ENCODE measurements at places on chromosomes 3 and 15.

- DNase-seq, result no peak
Observed at GRCh38 chr3:127483005-127483641, 107.4 kb downstream of the TPRA1 start.

- no peak for DNase-seq
Observed at GRCh38 chr3:148075771-148076716, 621.7 kb upstream of the AGTR1 start.

DNA sequence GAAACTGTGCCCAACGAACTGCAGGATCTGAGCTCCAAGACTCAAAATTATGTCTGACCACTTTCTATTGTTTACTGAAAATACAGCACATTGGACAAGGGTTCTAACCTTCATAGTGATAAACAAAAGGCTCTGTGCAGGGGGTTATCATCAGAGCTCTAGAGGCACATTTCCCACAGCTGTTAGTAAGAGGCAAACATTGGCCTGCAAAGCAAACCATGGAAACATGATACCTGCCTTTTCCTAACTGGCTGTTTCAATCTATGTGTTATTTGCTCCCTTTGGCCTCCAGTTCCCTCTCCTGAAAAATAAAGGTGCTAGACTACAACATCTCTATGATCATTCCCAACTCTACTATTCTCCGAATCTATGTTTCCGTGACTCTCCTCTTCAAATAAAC is 159.7 kb upstream of the ARHGEF26 start:
- DNase-seq, result no peak

- no peak for DNase-seq
Observed at GRCh38 chr3:1938975-1939374, 159.7 kb upstream of the CNTN4 start.

GRCh38 chr3:78689378-78689777 is 1078.4 kb downstream of the ROBO1 start:
- DNase-seq, result no peak

DNA sequence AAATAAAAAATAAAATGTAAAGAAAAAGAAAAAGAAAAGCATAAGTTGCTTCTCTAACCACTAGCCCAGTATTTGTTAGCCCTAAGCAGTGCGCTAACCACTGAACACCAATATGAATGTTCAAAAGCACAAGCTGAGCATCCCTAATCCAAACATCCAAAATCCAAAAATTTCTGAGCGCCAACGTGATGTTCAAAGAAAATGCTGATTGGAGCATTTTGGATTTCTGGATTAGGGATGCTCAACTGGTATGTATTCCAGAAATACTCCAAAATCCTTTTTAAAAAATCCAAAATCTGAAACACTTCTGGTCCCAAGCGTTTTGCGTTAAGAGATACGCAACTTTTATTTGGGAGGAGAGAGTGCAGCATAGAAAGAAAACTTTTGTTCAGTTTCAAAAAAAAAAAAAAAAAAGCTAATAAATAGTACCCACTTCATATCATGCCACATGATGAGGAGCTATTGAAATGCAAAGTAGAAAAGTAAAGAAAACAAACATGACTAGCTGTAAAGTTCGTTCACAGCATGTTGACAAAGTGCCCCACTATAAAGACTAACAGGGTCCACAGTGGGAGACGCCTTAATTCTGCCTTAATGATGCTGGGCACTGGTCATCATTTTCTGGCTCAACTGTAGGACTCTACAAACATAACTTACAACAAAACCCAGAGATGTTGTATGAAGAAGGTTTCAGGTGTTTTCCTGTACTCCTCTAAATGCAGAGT is 32.4 kb downstream of the EDC3 start:
- DNase-seq, result no peak

GRCh38 chr15:89016549-89017041 is 71.7 kb upstream of the ABHD2 start:
- DNase-seq, result no peak
